ENCODE measurements at places on chromosomes 1 and 21.

GRCh38 chr1:205227584-205228013 is at the start of gene TMCC2:
TMCC2 (plus strand) TSS chr1:205227946; CDS start chr1:205228565, 619 bp downstream.
- DNase-seq = no peak

DNA sequence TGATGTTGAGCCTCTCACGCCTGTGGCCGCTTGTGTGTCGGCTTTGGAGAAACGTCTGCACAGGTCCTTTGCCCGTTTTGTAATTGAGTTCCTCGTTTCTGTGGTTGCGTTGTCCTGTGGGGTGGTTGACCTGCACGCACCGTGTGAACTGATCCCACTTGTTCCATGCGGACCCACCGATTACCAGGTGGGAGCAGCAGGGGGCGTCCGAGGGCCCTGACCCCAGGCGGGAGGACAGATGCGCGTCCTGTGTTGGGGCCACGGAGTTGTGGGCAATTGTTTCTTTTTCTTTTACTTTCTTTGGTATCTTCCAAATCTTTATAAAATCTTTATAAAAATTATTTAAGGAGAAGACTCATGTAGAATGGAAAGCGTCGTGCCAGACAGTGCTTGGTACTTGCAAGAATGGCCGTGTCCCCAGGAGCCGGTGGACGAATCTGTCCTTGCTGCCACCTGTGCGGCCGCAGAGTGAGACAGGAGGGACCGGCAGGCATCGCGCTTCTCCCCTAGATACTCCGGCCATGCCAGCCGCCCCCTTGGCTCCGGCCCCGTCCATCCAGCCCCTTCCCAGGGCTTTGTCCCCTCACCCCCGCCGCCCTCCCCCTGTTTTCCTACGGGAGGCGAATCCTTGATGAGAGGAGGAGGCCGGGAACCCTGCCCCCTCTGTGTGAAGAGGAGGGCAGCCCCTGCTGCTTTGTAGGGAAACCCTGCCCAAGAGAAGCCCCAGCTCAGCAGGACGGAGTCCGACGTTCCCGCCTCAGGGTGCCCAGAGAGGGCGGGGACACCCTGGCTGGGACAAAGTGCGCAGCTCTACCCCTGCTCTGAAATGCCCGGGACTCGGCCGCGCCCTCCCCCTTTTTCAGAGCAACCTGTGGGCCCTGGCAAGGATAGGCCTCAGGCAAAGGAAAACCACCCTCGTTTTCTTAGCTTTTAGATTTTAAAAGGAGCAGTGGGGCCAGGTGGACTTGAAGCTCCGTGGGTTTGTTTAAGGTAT is 41.7 kb downstream of the PRKCZ start:
- peak; percentile 10 for DNase-seq

DNA sequence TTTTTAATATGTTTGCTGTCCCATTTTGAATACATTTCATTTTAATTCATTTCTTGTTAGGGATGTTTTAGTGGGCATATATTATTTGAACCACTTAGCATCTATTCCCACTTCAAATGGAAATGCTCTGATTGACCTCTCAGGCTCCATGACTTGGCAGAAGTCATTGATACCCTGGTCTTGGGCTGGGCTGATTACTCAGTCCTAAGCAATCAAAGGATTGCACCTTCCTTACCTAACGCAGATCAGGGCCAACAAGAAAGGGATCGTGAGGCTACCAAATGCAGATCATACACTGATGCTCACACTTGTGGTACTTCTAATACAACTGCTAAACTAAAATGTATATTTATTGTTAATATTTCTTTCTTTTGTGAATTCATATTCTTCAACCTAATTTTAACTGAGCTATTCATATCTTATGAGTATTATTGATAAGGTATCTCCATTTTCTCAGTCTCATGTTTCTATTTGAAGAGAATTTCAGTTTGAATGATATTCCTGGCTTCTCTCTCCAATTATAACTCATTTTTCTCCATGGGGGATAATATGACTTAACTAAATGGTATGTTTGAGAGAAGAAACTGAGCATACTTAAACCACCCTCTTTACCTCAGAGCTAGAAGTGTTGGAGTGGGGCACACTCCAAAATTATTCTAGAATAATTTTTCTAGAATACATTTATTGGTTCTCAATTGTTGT is 615.5 kb upstream of the ADAMTS5 start:
- DNase-seq = no peak

GRCh38 chr1:21610989-21611785 is 58.0 kb downstream of the RAP1GAP start:
- DNase-seq = no peak

- no peak for DNase-seq
These were observed 61.2 kb downstream of the AK4 start for GRCh38 chr1:65209005-65209885.

DNA sequence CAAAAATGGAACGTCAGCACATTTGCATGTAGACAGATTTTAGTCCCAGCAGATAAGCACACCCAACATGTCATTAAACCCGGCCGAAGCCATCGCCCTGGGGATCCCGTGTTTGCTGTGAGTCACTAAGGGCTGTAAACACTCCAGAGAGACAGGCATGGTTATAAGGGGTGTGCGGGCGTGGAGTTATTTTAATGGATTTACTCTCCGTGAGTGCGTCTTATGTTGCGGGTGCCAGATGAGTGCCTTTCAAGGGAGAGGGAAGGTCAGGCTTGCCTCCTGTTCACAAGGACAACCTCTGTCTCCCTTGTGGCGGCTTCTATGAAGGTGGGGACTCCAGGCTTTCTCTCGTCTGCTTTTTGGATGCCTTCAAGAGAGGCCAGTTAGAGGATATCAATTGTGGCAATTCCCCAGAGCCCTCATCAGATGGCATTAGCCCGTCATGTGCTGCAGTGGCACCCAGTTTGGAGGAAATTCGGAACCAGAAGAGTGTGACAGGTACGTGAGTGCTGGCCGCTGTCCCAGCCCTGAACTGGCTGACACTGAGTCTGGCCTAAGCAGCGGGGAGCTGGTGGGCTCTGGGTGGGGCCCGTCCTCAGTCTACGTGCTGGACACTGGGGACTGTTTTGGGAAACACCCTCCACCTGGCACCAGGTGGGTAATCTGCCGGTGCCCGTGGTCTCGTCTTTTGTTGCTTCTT is 223.8 kb upstream of the TMEM51 start:
- no peak for DNase-seq
